AG08395 (cell line): ENCODE measurements at places on chromosomes 1 and 21.
A peak's percentile ranks its signal among the peaks of the same experiment; 100 is the strongest.

DNA sequence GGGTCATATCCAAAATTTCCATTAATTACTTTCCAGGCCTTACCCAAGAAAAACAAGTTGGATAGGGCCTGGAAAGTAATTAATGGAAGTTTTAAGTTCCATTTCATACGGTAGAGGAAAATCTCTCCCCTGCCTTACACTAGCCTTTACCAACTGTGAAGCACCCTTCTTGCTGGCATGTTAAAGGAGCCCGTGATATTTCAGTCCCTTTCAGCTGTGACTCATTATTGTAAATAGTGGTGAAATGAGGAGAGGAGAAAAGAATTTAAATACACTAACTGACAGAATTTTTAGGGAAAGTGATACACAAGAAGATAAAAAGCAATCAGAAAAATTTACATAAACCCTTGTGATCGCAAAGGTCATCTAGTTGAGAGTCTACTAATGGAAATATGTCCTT, 20.3 kb upstream of the KAZN start:
- peak; percentile 50 for DNase-seq

- DNase-seq: no peak
Observed at GRCh38 chr21:36606287-36606982, 92.5 kb upstream of the SIM2 start.

GRCh38 chr1:161175771-161176453, 1.4 kb downstream of the B4GALT3 start:
- no peak for DNase-seq

DNA sequence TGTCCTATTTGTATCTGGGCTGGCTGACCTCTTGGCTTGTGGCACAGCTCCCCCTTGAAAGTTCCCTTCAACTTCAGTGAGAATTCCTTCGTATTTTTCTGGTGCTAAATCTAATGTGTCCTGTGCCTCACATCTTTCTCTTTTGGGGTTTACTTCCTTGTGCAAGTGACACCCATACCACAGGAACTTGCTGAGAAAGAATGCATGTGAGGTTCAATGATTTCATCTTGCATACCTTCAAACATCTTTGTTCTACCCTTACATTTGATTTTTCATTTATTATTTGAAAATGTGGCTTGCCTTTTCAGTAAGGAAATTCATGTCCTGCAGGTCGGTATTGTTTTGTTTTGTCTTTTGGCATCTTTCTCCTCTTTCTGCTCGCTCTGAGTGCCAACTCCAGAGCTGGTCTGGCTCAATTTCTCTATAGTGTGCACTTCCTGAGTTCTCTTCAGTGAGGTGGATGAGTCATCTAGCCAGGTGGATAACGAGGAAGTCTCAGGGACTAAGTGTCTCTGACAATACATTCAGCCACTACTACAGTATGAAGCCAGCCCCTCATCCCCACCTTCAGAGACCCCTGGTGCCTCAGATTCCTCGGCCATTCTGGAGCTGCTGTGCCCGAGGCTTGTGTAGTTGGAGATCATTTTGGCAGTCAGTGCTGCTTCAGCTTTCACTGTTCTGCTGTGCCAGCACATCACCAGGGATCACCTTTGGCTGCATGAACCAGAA, 59.5 kb downstream of the RIPK4 start:
- no peak for DNase-seq

DNA sequence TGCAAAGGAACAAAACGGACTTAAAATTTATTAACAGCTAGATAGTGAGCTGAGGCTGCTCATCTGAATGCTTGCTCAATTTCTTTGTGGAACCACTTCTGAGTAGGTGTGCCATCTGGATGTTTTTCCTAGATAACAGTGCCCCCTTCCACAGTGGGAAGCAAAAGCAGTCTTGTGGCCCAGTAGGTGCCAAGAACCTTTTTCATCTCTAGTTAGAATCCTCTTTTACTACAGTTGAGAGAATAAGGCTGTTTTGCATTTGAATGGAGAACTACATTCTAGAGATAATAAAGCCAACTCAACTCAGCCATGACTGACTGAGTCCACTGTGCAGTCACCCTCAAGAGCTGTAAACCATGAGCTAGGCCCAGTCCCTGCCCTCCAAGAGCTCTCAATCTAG, 13.3 kb downstream of the F3 start:
- no peak for DNase-seq

DNA sequence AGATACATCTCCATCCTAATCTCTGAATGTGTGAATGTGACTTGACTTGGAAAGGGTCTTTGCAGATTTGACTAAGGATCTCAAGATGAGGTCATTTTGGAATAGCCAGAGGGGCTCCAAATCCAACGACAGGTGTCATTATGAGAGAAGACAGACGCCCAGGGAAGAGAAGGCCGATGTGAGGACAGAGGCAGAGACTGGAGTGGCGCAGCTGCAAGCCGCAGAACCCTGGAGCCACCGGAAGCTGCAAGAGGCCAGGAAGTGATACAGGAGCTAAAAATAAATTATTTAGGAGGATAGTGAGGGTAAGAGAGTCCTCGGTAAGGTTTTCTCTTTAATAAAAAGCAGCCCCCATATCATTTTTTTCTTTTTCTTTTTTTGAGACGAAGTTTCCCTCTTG, 9.7 kb upstream of the AADACL4 start:
- DNase-seq: no peak

DNA sequence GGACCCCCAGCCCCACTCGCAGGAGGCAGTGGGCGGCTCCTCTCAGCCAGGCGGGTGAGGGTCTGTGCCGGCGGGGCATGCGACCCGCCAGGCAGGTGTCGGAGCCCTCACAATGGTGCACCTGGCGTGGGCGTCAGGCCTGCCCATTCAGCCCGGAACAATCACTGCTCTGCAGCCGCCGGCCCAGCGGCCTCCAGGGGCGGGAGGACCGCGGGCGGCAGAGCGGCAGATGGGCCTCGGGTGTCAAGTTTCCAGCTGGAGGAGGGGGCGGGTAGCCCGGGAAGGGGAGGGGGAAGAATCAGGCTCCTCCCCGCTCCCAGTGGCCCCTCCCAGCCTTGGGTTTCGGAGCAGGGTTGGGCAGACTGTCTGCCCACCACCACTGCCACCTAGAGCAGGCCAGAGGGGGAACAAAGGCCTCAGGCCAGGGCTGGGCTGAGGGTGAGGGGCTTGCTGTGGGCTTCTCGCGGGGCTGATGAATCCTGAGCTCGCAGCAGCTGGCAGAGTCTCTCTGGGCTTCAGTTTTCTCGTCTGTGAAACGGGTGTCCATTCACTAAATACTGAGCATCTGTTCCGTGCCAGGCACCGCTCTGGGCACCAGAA, 39.5 kb upstream of the CASZ1 start:
- peak; percentile 55 for DNase-seq

DNA sequence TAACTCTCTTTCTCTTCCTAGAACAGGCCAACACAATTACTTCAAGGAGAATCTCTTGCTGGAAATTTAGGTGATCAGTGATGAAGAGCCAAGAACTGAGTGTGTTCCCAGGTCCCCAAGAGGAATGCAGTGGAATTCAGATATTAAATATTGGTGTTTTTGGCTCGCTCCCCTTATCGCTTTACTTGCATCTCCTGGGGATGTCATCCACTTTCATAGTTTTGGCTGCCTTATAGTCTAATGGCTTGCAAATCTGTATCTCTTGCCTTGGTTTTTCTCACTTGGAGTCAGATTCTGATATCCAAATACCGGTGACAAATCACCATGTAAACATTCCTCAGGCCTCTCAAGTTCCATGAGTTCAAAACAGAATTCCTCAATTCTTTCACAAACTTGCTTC, 151.0 kb upstream of the C1orf87 start:
- no peak for DNase-seq

DNA sequence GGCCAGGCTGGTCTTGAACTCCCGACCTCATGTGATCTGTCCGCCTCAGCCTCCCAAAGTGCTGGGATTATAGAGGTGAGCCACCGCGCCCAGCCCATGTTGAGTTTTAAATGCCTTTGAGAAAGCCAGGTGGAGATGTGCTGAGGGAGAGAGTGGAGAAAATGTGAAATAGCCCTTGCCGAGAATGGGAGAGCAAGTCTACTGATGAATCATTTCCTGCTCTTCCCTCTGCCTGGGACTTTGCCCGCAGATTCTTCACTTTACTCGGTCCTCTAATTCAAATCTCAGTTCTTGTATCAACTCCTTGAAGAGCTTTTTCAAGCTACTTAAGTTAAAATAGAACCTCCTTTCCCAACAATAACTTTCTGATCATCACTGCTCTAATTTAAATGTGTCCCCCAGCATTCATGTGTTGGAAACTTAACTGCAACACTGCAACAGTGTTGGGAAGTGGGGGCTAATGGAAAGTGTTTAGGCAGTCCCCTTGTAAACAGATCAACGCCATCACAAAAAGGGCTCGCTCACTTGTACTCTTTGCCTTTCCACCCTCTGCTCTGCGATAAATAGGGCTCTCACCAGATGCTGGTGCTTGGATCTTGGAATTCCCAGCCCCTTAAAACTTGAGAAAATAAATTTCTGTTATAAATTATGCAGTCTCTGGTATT, 27.8 kb downstream of the OSBPL9 start:
- peak; percentile 65 for DNase-seq

DNA sequence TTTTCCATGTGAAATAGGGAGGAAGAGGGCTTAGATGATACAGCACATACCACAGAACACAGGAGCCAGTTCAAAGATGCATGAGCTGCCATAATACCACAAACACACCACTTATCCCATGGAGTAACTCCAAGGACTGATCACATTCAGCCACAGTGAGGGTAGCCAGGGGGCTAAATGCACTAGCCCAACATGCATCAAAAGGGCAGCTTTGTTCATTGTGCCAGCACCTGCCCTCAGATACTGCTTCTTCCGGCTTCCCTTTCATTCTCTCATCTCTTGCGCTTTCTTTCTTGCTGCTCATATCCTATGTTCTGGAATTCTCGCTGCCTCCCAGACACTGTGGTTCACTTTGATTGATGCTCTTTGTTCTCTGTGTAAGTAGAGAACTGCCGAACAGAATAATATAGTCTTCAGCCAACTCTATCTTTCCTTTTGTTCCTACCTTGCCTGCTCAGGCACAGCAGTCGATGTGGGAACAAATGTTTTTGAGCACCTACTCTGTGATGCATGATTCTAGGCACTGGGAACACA, 50.0 kb upstream of the SYT6 start:
- no peak for DNase-seq

DNA sequence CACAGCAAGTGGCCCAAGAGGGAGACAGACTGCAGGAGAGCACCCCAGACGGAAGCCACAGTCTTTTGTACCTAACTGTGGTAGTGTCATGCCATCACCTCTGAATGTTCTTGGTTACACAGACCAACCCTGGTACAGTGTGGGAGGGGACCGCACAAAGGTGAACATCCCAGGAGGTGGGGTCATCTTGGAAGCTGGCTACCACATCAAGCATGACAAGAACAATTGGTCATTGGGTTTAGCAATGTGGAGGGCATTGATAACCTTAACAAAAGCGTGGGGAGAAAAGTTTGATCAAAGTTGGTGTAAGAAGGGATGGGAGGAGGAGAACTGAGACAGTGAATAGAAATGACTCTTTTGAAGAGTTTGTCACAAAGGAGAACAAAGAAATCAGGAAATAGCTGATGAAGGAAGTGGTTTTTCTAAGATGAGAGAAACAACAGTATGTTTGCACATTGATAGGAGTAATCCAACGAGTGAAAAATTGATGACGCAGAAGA, 87.1 kb upstream of the CACNA1E start:
- DNase-seq: no peak

GRCh38 chr1:103441342-103441741, 84.2 kb upstream of the RNPC3 start:
- no peak for DNase-seq

- DNase-seq: no peak
Observed at GRCh38 chr1:201493757-201494617, 12.9 kb downstream of the CSRP1 start.

DNA sequence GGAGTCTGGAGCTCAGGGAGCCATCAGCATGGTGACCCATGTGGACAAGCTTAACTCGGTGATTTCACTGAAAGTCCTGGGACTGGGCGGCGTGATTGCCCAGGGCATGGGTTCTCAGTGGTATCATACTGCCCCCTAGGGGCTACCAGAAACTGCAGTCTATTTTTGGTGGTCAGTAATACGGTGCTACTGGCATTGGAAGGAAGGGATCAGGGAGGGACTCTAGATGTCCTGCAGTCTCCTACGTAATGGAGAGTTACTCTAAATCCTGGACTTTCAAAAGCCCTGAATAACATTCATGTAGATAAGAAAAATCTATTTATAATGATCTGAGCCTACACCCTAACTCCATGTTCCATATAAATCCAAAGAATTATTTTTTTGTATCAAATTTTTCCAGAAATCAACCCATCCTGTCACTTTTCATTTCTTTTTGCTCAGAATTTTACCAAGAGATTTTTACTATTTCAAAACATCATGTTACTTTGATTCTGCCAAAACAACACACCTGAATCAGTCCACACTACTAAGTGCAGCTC, 37.3 kb downstream of the PABPC4 start:
- DNase-seq: peak; percentile 91

DNA sequence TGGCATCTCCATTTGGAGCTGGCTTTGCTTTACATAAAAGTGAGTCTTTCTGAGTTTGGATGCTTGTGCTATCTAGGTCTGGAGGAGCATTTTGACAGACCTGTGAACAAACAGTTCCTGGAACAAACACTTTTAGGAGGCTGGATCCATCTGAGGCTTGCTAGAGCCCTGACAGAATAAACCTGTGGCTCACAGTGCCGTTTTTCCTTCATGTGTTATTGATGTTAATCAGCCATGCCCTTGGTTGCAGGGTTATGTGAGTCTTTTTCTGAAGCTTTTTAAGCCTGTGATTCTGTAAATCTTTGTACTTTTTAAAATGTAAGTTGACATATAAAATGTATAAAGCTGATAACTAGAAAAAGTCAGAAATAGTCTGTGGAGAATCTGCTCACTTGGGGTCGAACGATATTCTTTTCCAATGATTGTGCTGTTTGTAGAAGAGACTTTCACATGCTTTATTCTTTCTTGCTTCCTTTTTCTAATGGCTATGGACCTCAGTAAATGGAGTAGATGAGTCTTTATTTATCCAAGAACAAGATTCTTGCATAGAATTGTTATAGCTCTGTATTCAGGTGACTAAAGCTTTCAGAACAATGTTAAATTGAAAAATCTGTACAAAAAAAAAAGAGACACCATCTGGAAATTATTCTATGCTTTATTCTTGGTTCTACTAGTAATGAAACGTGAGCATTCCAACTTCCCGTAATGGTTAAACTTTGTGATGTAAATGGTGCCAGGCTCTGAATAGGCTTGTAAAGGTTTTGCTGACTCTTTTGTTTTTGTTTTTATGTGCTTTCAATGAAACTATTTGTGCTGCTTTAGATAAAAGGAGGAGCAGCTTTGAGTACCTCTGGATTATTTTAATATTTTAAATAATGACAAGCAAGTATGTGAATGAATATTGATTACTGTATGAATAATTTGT, 53.7 kb downstream of the CACHD1 start:
- no peak for DNase-seq

DNA sequence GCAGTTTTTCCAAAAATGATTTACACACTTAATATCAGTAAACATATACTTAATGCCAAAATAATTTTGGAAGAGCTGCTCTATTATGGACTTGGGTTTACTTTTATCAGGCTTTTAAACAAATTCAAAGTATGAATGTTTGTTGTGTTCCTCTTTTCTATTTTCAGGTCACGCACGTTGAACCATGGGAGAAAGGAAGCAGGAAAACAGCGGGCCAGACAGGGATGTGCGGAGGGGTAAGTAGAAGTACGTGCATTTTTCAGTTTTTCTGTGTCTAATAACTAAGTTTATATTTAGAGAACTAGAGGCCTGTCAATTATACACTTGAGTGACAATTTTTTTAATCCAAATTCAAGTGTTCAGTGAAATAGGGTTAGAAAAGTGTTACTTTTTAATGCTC, 3.4 kb downstream of the PRPF38B start:
- DNase-seq: no peak
